ENCODE measurements at places on chromosomes 4 and X.

- no peak for DNase-seq
Measured at GRCh38 chrX:108299101-108299591, 139.1 kb downstream of the COL4A6 start.

GRCh38 chr4:2789793-2790582 is 2.9 kb upstream of the SH3BP2 start:
- no peak for DNase-seq

- DNase-seq, result no peak
Measured at GRCh38 chr4:179441596-179441995, 1999.4 kb upstream of the AGA start.

DNA sequence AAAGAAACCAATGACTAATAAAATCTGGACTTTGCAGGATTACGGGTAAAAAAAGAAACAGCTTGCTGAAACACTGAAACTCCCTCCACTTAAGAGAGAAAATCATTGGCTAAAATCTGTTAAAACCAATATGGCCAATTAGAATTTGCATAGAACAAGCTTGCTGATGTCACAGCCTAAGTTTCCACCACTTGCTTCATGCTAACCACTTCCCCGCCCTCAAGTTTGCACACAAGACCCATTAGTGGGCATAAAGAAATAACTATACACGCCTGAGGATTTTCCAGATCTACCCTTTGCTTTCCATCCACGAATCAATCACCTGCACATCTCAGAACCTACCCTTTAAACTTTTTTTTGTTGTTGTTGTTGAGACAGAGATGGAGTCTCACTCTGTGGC is 42.7 kb upstream of the PHEX start:
- DNase-seq, result no peak

DNA sequence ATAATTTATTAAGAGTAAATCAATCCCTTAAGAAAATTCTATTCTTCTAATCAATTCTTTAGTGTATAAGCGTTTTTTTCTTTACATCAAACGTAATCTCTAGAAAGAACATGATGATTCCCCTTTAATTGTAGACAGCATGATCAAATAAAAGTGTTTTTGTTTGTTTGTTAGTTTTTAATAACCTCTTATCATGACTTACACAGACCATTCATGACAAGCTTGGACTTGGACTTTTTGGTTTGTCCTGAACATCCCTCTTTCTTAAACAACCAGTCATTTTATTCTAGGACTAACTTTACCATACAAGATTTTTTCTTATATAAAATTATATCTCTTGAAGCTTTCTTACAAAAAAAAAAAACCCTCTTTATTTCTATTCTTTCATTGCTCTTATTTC is 344.6 kb upstream of the SPOCK3 start:
- DNase-seq, result no peak

GRCh38 chr4:116953947-116954346 is 131.4 kb downstream of the TRAM1L1 start:
- DNase-seq, result no peak

DNA sequence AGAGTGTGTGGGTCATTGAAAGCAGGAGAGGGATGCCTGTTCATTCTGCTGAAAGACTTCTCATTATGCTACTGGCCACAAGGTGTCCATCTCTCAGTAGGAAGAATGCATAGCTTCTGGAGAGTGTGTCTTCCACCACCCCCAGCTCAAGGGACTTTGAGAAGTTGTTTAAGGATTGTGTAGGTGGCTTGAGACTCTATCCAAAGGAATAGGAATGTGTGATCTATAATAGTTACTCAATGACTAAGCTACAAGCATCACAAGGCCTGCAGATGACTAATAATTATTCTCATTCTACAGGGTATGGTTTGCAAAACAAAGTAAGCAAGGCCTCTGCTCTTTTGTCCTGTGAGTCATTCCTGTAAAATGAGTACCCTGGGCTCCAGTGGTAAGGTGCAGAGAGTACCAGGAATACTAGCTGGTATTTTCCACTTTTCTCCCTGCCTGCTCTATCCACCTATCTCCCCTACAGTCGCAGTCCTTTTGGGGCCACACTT is 279.8 kb upstream of the BOD1L1 start:
- DNase-seq, result no peak

GRCh38 chr4:16597845-16598596 is 300.4 kb downstream of the LDB2 start:
- no peak for DNase-seq

GRCh38 chr4:128776794-128777216 is 32.7 kb upstream of the JADE1 start:
- DNase-seq, result no peak

GRCh38 chrX:6758234-6758633 is 223.3 kb upstream of the VCX3A start:
- DNase-seq, result no peak

GRCh38 chr4:82802911-82803310 is 4.3 kb upstream of the SCD5 start:
- no peak for DNase-seq

- DNase-seq, result no peak
Measured at GRCh38 chrX:103378990-103379389, 2.7 kb downstream of the BEX3 start.

GRCh38 chr4:24568425-24568824 is 15.9 kb downstream of the DHX15 start:
- no peak for DNase-seq

- DNase-seq, result no peak
Measured at GRCh38 chrX:15909605-15910004, 55.0 kb upstream of the AP1S2 start.

GRCh38 chr4:2830632-2831610 is 12.7 kb upstream of the ADD1 start:
- DNase-seq, result no peak

DNA sequence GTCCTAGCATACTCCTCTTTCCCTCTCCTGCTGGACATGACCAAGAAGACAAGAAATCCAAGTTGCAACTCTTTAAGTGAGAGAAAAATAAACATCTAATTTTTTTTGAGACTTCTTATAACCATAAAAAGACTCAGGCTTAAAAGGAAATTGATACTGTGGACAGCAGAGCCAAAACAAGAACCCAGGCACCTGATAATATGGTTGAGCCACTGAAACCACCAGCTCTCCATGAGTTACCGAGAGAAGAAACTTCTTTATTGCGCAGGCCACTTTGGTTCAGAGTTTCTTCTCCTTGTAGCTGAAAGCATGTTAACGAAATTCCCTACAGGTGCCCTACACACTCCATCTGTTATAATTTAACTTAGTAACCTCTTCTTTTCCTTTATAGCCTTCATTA is 11.3 kb upstream of the SPCS3 start:
- DNase-seq, result no peak

DNA sequence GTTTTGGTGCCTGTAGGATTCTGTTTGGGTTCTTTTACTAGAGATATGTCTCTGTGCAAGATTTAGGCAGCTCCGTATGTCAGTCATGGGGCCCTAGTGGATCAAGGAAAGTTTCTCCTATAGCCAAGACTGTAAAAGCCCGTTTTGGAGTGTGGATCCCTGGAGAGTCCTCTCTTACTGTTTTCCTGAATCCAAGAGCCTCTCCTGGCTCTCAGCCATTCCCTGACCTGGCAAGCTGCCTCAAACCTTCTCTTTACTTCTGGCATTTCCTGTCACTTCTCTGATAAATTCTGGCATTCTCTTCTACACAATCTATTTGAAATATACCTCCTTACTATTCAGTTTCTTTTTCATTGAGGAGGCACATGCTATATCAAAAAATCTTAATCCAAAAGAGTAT is 41.4 kb downstream of the DCAF12L2 start:
- no peak for DNase-seq

- DNase-seq, result no peak
Measured at GRCh38 chr4:111399623-111400022, 745.6 kb upstream of the FAM241A start.

GRCh38 chrX:45083314-45083713 is 117.4 kb downstream of the DIPK2B start:
- no peak for DNase-seq

DNA sequence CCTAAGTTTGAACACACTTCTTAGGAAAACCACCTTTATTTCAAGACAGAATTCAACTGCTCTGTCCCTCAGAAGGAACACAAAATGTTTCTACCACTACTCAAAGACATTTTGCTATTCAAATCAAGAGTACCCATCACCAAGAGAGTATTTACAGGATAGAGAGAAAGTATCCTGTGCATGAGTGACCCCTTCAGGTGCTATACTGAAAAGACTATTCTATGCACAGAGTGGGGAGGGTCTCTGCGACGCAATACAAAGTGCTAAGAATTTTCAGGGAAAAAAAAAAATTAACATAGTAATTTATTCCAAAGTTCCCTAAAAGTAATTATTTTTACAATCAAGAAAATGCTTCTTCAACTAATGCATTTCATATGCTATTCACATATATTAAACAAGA is 346.4 kb upstream of the FAM241A start:
- DNase-seq, result no peak

Measured in activated T-helper 1 cell treated with Interleukin-2 at 50 U/mL for 16 hours (primary cell).